ENCODE measurements at places on chromosomes 5 and 9.

GRCh38 chr5:54870271-54870670 is 115.1 kb downstream of the ESM1 start:
- no peak for DNase-seq

DNA sequence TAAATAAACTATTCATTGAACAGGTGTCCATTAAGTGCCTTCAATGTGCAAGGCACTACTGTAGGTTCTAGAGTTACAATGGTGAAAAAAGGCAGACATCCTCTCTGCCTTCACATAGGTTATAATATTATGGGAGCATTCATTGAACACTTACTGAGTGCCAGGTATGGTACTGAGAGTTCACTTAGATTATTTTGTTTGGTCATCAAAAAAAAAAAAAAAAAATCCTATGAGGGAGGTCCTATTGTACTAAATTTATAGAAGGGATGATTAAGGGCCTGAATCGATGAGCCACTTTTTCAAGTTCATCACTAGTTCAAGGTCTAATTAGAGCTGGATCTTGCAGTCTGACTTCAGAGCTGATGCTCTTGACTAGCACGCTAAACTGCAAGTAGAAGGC is 22.8 kb upstream of the PANK3 start:
- no peak for DNase-seq

DNA sequence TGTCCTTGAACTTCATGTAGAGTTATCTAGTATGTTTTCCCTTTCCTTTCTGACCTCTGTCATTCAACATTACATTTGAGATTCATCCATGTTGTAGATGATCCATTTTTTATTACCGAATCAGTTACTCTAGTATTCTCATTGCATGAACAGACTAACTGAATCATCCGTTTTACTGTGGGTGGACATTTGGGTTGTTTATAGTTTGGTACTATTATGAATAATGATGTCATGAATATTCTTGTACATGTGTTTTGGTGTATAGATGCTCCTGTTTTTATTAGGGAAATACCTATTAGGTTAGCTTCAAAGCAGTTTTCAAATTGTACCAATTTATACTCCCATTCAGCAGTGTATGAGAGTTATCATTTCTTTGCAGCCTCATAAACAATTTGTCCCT is 94.3 kb upstream of the NIPAL4 start:
- no peak for DNase-seq

- DNase-seq, result no peak
Measured at GRCh38 chr9:84788803-84789462, 119.4 kb downstream of the NTRK2 start.

DNA sequence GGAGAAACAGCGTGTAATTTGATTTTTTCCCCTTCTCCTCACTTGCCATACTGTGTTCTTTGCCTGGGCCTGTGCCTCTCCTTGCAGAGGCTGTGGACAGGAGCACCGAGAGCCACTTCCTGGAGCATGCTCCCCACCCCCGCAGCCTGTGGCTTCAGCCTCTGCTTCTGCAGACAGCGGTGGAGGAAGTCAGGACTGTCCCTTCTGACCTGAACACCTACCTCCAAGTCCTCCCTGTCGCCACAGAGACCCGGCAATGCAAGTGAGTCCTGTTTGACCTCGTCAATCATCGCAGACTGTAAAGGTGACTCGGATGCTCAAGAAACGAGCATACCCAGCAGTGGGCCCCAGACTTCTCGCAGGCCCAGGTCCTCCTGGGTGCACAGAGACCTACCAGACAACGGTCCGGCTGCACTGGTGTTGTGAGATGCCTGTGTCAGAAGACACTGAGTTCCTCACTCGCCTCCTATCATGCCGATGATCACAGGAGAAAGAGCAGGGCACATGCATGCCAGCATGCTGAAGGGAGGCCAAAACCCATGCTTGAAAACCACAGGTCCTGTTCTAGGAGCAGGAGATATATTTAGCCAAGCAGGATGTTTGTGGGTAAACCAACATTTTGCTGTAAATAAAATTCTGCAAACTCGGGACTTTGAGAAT is 198.8 kb downstream of the AUH start:
- DNase-seq, result no peak

- peak; percentile 49 for DNase-seq
Measured at GRCh38 chr5:174945853-174946252, 221.5 kb downstream of the MSX2 start.
